ENCODE measurements at places on chromosomes 7 and 10.
A peak's percentile ranks its signal among the peaks of the same experiment; 100 is the strongest.

GRCh38 chr10:11448545-11449244, 162.8 kb downstream of the USP6NL start:
- no peak for DNase-seq

DNA sequence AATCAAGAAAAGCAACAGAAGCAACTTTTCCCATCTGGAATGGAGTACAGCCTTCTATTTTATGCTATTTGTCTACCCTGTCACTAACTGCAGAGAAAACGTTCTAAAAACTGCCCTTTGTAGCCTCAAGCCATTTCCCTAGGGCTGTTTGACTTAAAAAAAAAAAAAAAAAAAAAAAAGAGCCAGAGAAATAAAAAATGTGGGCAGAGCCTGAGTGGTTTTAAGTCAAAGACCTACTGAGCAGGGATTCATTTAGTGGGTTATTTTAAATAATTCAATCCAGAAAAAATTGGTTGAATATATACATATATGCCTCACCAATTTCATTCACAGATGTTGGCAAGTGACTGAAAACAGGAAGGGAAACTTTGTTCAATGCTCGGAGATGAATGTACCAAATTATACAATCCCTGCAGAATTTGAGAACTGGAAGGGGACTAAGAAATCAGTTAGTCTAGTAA, 75.2 kb downstream of the PPP1R3C start:
- DNase-seq = no peak

DNA sequence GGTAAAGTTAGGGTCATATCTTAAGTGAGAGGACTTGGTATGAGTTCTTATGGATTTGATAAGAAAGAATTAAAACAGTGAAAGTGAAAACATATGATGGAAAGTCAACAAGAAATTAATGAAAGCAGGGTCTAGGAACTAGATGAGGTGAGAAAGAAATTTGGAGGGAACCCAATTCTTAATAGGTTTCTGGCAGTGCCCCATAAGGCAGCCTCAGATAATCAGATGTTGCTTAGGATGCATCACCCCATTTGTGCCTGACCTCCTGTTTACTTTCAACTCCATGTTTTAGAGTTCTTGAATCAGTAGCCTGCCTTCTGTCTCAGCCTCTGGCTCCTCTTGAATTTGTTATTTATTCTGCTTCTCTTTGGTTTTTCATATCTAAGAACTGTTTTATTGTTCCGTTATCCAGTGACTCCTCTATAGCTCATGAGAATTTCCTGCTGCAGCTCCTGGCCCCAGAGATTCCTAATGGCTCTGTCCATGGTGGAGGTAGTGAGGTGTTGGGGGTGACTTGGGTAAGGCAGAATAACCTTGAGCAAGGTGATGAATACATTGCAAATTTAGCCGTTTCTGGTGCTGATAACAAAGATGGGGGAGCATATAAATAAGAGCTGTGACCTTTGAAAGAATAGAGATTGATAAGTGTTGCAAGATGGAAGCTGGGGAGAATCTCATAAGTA, 17.6 kb downstream of the ITGB8 start:
- DNase-seq = no peak

DNA sequence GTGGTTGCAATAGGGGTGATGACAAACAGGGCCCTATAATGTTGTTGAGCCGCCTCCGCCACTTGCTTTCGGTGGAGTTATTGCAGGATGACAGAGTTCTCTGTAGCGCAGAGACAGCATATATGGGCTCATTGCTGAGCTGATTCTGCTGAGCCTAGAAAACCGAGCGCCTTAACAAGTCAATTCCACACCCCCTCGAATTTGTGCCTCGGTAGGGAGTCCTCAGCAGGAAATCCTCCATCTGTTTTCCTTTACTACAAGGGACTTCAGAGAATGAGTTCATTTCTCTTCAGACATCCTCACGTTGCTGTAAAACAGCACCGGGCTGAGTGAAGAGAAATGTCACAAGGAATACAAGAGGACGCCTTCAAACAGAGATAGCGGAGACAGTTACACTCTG, 90.7 kb upstream of the KIAA1217 start:
- DNase-seq = no peak

DNA sequence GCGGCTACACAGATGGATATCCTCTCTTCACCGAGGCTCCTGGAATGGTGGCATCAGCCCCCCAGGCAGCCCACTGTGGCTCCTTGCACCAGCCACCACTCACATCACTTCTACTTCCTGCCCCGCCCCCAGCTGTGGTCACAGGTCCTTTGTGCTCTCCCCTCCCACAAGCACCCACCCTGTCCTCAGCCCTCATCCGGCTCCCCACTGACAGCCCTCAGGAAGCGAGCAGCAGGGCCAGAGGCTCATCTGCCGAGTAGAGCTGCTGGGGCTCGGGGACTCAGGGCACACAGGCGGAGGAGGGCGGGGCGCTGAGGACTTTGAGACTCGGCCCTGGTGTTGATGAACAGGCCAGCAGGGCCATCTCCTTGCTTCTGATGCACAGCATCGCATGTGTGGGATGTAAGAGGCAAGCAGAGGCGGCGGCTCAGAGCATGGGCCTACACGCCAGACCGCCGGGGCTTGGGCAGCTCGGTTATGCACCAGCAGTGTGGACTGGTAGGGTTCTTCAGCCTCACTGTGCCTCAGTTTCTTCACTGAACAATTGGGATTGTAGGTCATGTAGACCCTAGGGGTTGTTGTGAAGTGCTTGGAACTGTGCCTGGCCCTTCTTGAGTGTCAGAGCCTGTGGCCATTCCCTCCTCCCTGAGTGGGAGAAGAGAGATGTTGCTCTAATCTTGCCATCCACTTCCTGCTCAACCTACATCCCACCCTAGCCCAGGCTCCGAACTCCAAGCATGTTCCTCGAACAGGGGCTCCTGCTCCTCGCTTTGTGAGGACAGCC, at the start of gene PRF1:
PRF1 (minus strand) TSS at position 77 of the 784 bp plus-strand sequence. CDS start 1,839 bp downstream, outside the sequence.
- DNase-seq = peak; percentile 71
